ENCODE measurements at places on chromosomes 11 and 22. TPM values are rescaled to one million over a fixed set of nuclear protein-coding genes. Genes with fewer than 3 reads are reported as not detected.

The KRTAP5-7 gene
- total RNA-seq, result 0.27 TPM

DNA sequence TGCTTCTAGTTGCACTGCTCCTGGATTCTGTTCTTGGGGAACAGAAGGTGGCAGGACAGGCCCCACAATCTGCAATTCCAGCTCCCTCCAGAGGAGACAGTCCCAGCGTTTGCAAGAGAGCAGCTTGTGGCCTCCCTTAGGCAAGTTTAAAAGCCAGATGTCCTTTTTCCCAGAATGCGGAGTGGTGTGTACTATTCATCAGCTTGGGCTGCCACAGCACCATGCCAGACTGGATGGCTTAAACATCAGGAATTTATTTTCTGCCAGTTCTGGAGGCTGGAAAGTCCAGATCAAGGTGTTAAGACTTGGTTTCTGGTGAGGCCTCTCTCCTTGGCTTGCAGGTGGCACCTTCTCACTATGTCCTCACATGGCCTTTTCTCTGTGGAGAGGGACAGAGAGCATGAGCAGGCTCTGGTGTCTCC, 11.7 kb downstream of the MIAT start:
- DNase-seq, result no peak

The B4GALNT4 gene
- 3.5 TPM for total RNA-seq

DNA sequence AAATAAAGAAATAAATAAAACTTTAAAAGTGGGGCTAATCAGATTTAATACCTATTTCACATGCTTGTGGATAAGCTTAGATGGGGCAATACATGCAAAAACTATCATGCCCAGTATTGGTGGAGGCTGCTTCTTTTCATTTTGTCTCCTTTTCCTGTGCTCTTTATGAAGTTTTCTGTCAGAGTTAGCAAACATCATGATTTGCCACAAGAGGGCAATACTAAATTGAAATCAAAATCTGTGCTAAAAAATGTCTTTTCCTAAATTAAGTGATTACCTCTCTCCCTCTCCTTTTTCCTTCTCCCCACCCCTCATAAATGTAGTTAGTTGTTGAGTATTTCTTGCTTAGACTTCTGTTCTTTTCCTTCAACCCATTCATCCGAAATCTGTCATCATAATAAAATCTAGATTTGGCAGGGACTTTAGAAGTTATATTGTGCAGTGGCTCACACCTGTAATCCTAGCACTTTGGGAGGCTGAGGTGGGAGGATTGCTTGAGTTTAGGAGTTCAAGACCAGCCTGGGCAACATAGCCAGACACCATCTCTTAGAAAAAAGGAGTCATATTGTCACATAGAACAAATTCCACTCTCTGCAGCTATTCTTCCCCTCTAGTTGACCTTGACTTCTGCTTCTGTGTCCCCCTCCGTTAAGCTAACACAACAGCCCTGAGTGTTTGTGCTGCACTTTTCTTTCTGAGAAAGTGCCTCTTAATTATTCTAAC, 4.7 kb upstream of the ARHGAP42 start:
- no peak for DNase-seq

DNA sequence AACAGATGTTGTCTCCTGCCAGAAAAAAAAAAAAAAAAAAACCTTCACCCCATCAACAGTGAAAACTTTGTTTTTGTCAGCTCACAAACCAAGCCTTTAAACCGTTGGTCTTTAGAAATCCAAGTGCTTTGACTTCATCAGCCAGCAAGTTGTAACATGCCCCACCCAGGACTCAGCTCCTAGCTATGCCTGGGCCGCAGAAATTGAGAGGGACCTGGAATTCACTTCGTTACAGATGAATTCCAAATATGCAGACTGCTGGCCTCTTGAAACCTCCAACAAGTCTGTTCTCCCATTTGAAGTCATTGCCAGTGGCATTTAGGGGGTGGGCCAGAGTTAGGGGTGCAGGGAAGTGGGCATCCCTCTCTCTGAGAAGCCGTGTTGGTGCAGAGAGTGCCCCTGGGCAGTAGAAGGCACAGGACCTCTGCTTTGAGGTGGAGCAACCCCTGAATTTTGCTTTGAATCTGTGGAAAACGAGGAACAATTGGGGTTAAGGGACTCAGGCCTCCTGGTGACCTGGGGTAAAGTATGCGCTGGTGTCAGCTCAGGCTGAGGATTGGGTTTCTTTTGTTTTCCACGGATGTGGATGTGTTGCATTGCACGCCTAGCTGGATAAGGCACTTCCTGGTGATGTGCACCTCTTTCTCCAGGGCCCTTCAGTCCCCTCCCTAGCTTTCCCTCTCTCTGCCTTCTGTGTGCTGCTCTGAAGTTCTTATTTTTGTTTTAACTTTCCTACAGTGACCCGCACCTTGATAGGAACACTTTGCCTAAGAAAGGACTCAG, 109.5 kb downstream of the DBX1 start:
- no peak for DNase-seq

The CRYBA4 gene
- not detected for total RNA-seq

The MCHR1 gene
- not detected for total RNA-seq

GRCh38 chr11:63889344-63889743, 27.6 kb downstream of the RCOR2 start:
- no peak for DNase-seq

All from hematopoietic multipotent progenitor cell (in vitro differentiated cells).